ENCODE measurements at places on chromosomes 7 and 10. TPM values are rescaled to one million over a fixed set of nuclear protein-coding genes. Genes with fewer than 3 reads are reported as not detected.

Gene HHEX
- total RNA-seq: 39.3 TPM

GRCh38 chr7:128045766-128046165 is 14.5 kb upstream of the LRRC4 start:
- DNase-seq: no peak

Gene OR2A1
- 0.12 TPM for total RNA-seq

GRCh38 chr7:101093906-101094305 is 8.6 kb downstream of the TRIM56 start:
- no peak for DNase-seq

Gene RBP3
- total RNA-seq: not detected

Gene GPC2
- total RNA-seq: 65.2 TPM

Gene PTN
- 3.1 TPM for total RNA-seq

DNA sequence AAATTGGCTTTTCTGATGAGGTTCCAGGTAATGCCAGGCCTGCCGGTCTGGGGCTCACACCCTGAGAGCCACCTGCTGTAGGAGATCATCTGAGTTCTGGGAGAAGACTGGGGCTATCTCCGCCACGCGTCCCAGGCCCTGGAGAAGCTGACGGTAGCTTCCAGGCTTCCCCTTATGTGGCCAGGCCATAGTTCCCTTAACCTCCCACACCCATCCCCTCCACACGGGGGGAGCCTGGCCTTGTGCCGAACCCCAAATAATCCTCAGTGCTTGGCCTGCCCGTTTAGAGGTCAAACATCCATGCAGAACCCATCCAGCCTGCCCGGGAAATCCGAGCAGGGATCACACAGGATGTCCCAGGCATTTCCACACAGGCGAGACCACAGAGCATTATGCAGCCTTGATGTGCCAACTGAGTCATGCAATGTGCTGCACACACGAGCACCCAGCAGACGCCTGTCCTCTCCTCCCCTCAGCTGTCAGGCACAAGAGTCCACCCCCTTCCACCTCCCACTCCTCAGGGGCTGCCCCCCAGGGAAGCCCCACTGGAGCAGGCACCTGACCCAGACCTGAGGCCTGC is 176.2 kb downstream of the PRKAG2 start:
- DNase-seq: no peak
